HS-5 (cell line): ENCODE measurements at places on chromosomes 7 and 10.

DNA sequence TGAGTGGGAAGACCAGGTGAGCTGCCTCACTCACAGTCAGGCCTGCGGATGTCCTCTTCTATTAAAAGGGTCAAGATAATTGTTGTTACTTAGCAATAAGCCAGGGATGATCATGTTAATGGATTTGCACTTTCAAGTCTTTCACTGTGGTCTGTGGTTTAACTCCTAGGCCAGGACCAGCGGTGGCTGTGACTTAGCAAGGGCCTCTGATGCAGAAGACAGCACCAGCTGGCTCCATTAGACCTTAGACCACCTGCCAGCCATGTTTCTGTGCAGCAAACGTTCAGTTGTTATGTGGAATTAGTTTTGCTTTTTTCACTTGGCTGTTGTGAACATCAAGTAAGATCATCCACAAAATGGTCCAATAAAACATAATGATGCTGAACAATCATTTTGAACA lies 537.3 kb downstream of the TNS3 start:
- no peak for DNase-seq

DNA sequence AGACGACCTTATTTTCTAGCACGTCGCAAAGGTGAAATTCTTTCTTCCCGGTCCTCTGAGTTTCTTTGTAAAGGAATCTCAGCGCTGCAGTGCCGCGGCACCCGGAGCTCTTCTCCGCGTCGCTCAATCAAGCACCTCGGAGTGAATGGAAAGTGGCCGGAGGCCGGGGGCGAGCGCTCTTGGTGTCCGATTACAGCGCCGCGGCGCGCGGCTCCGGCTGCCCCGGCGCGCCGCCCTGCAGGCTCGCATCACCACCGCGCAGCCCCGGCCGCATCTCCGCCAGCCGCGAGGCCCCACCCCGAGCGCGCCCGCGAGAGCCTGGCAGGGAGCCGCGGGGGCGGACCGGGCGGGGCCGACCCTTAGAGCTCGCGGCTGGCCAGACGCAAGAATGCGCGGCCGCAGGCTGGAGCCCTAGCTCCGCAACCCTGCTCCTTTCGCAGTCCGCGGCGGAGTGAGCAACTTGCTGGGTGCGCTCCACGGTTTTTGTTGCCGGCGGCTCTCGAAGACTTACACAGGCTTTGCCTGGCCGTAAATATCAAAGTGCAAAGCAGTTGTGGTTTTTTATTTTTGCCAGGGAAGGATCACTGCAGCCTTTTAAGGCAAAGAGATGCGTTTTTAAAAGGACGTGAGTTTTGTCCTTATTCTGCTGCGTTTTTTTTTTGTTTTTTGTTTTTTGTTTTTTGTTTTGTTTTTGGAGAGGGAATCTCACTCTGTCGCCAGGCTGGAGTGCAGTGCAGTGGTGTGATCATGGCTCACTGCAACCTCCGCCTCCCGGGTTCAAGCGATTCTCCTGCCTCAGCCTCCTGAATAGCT lies at the start of gene SEMA3C:
SEMA3C (minus strand) TSS at position 143 of the 813 bp plus-strand sequence. CDS start 2,270 bp downstream, outside the sequence.
- no peak for DNase-seq

DNA sequence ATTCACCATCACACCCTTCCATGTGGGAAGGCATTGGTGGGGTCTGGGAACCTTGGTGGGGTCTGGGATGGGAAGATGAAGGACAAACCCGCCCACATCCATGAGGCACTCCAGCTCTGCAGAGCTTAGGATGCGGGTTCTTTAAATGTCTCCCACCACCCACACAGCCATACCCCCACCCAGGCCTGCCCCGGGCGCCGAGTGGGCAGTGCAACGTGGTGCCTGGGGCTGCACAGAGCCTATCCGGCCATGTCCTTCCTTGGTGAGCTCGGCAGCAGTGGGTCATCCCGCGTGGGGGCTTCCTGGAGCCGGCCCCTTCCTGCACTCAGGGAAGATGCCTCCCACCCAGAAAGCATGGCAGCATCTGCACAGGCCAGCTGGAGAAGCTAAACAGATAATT lies 163.5 kb upstream of the TCERG1L start:
- no peak for DNase-seq

DNA sequence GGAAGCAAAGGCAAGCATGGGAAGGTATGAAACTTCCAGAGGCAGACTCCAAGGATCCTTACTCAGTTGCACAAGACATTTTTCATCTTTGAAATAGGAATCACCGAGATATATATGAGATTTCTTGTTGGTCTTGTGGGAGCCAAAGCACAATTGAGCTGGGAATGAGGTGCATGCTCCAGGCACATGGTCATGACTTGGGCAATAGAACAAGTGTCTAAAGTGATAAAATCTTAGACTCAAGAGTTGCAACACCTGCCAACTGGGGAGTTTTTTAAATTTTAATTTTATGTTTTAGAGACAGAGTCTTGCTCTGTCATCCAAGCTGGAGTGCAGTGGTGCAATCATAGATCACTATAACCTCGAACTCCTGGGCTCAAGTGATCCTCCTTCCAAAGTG lies 169.5 kb upstream of the ADCY1 start:
- no peak for DNase-seq
